ENCODE measurements at places on chromosomes 13 and 19.

- DNase-seq, result no peak
These were observed 9.3 kb downstream of the MAP3K10 start for GRCh38 chr19:40200341-40201099.

GRCh38 chr19:43777163-43777695 lies 3.5 kb downstream of the KCNN4 start:
- DNase-seq, result no peak

DNA sequence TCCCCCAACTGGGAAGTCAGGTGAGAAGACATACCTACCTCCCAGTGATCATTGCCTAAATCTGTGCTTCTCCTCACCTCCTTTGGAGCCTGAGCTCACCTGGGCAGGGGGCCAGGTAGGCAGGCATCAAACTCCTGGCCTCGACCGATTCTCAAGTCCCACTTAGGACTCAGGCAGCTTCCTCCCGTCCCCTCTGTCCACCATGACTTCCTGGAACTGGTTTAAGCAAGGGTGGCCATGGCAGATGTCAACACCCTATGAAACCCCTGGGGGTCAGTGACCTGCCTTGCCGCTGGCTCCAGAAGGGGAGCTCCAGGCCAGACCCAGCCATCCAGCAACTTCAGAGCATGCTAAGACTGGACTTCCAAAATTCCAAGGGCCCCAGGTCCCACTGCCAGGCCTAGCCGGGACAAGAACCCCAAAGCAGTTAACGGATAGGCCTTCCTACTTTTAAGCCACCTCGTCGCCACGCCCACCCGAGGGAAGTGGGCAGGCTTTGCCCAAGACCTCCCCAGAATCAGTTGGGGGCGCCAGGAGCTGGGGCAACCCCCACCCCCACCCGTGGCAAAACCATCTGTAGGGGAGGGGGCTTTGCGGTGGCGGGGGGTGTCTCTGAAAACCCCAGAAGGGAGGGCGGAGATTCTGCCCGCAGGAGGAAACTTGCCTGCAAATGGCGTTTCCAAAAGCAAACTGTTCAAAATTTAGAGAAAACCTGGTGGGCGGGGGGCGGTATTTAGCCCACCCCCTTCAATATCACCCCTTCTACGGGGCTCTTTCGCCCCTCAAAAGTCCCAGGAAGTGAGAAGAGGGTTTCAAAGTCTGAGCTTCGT lies 657 bp downstream of the PLIN3 start:
- no peak for DNase-seq

DNA sequence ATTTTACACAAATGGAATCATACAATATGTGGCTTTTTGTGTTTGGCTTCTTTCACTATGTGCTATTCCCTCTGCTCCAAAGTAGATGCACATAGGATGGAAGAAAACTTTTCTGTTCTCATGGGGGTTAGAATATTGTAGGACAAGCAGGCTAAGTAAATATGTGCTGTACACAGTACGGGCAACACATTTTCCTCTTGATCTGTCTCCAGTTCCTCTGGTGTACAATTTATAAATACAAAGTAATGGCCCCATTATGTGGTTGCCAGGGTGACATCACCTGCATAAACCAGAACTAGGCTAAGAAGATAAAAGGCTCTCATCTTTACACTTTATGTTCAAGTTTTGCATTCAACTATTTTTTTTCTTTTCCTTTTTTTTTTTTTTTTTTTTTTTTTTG lies 41.0 kb upstream of the SOX21 start:
- peak; percentile 24 for DNase-seq
